ENCODE measurements at places on chromosomes 4 and X.

DNA sequence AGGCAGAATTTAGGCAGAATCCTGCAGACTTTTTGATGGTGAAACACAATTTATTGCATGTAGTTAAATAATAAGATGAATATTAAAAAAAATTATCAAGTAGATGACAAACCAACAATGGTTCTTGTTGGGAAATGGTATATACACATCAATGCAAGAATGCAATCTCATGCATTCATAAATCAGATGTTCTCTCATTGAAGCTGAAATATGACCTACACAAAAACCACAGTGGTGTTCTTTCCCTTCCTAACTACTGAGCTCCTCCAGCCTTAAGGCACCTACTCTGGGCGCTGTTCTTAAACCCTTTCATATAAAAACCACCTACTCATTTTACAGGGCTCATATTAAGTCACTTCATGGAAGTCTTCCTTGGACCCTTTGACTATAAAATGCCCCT lies 64.1 kb downstream of the ANTXR2 start:
- peaks cover 3% of the 10 kb centered on the region for H3K4me1 ChIP-seq
- no peaks in the 10 kb centered on the region for H3K36me3 ChIP-seq
- H3K27me3 ChIP-seq: no peaks in the 10 kb centered on the region
- no peak overlapping the region for H3K27ac ChIP-seq

DNA sequence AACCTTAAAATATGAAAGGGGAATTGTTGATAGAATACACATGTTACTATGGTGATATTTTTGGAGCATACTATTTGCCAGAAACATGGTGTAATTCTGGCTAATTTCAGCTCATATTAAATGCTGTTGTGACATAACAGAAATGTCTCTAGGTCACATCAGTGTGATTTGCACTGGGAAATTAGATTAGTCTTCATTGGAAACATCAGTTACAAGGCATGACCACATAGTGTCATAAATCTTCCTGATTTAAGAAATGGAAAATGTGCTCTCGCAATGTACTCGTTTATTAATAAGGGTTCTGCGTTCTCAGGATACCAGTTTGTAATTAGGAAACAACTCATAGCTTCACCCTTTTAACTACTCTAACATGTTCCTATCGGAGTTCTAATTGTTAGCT lies 72.9 kb upstream of the GYPA start:
- no peak overlapping the region for H3K27ac ChIP-seq
- no peaks in the 10 kb centered on the region for H3K36me3 ChIP-seq
- no peak for DNase-seq

DNA sequence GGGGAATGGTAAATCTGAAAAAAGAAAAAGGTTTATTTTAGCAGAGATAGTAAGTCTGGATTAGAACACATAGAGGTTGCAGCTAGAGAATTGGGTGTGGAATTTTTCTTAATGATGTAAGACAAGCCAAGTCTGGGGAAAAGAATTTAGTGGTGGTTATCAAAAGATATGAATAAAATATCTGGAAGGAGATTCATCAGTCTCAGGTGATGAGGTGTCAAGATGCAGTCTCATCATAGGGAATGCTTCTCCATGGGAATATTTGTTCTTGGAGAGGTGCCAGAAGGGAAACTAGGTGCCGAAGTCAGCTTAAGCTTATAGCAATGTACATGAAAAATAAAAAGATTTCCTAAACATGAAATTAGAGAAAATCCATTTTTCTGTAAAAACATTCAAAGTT lies 504.1 kb upstream of the NR3C2 start:
- no peaks in the 10 kb centered on the region for H3K27me3 ChIP-seq
- H3K4me1 ChIP-seq: no peaks in the 10 kb centered on the region
- no peak overlapping the region for H3K27ac ChIP-seq
- DNase-seq: no peak

DNA sequence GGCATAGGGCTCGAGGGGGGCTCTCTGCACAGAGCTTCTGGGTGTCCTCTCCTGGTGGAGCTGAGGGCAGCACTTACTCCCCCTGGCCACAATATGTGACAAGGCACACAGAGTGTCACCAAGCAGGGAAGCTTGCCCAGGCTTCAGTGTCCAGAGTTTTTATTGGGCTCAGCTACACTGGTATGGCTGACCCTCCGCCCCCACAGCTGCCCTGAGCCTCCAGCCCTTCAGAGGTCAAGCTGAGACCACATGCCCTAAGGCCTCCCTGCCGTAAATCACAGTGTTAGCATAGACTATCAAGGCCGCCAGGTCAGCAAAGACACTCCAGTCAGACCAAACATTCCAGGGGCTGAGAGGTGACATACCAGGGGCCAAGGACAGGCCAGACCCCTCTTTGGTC lies 59.0 kb downstream of the EVC start:
- H3K27me3 ChIP-seq: no peaks in the 10 kb centered on the region
- no peak for DNase-seq
- H3K4me3 ChIP-seq: no peak overlapping the region
- no peaks in the 10 kb centered on the region for H3K4me1 ChIP-seq

DNA sequence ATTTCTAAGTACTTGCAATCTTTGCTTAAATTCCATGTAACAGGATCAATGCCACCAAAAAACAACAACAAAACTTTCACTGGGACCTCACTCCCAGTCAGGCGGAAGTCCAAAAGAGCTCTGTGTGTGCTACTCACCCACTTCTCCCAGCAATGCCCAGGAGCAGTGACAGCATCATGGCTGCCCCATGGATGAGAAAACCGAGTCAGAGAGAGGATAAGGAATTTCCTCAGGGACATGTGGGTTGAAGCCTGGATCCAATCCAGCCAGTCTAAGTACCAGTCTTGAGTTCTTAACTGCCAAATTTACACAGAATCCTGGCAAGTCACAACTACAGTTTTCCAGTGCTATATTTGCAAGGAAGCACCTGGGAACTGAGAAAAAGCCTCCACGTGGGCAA lies 64.5 kb downstream of the STX18 start:
- no peaks in the 10 kb centered on the region for H3K27me3 ChIP-seq
- no peaks in the 10 kb centered on the region for H3K4me1 ChIP-seq
- no peak for DNase-seq
- H3K36me3 ChIP-seq: no peaks in the 10 kb centered on the region
- no peak overlapping the region for H3K4me3 ChIP-seq
- no peak overlapping the region for H3K27ac ChIP-seq

GRCh38 chr4:150136036-150136435 lies 57.8 kb downstream of the DCLK2 start:
- H3K4me1 ChIP-seq: no peaks in the 10 kb centered on the region
- no peaks in the 10 kb centered on the region for H3K36me3 ChIP-seq
- H3K27ac ChIP-seq: no peak overlapping the region
- H3K4me3 ChIP-seq: no peak overlapping the region
- DNase-seq: no peak

- no peaks in the 10 kb centered on the region for H3K4me1 ChIP-seq
Measured at GRCh38 chr4:44017422-44017739, 431.2 kb downstream of the KCTD8 start.

- H3K27ac ChIP-seq: no peak overlapping the region
- no peak for DNase-seq
- no peaks in the 10 kb centered on the region for H3K4me1 ChIP-seq
Measured at GRCh38 chr4:173499658-173500535, 30.1 kb downstream of the HAND2 start.

DNA sequence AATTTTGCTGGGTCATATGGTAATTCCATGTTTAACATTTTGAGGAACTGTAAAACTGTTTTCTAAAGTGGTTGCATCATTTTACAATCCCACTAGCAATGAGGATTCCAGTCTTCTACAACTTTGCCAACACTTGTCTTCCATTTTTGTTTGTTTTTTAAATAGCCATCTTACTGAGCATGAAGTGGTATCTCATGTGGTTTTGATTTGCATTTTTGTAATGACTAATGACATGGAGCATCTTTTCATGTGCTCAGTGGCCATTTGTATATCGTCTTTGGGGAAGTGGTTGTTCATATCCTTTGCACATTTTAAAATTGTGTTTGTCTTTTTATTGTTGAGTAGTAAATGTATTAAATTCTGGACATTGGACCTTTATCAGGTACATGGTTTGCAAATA lies 94.7 kb downstream of the TMEM131L start:
- no peaks in the 10 kb centered on the region for H3K27me3 ChIP-seq
- no peaks in the 10 kb centered on the region for H3K4me1 ChIP-seq
- no peak for DNase-seq
- H3K4me3 ChIP-seq: no peak overlapping the region
- H3K27ac ChIP-seq: no peak overlapping the region
